ENCODE measurements at places on chromosomes 1 and 21. TPM values are rescaled to one million over a fixed set of nuclear protein-coding genes. Genes with fewer than 3 reads are reported as not detected.

DNA sequence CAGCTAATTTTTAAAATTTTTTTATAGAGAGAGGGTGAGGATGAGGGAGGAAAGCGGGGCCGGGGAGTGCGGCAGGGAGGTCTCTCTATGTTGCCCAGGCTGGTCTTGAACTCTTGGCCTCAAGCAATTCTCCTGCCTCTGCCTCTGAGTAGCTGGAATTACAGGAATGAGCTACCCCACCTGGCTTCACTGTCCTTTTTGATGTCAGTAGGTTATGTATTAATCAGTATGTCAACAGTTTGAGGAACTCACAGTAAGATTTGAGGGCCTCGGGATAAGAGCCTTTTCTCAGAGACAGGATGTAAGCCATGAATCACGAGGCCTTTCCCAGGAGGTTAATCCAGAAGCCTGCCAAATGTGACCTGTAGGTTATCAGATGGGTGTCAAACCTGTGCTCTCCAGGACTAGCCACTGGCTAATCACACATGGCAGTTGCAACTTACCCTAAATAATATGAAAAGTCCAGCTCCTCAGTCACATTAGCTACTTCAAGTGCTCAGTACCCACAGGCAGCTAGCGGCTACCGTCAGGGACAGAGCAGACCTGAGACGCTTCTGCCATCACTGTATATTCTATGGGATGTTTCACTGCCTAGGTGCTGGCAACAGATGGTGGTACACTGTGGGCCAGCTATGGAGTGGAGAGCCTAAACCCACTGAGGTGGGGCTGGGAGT, 33.1 kb downstream of the TRIM67 start:
- H3K4me1 ChIP-seq: no peaks in the 10 kb centered on the region
- no peak overlapping the region for H3K4me3 ChIP-seq
- H3K27ac ChIP-seq: no peak overlapping the region

DNA sequence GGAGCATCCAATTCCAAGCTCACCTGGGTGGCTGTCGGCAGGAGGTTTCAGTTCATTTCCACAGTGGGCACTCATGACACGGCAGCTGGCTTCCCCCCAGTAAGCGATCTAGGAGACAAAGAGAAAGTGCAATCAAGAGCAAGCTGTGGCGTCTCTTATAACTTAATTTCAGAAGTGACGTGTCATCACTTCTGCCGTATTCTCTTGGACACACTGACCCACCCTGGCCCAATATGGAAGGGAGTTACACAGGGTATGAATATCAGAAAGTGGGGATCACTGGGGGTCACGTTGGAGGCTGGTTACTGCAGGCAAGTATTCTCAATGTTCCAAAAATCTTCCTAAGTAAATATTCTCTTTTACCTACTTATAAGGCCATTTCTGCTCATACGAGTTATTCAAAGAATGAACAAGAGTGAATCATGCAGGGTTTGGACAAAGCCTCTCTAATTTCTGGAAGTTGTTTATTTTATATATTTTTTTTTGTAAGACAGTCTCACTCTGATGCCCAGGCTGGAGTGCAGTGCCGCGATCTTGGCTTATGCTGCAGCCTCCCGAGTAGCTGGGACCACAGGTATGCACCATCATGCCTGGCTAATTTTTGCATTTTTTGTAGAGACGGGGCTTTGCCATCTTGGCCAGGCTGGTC, 46.5 kb upstream of the GREM2 start:
- no peaks in the 10 kb centered on the region for H3K4me1 ChIP-seq
- H3K27me3 ChIP-seq: no peaks in the 10 kb centered on the region
- no peak overlapping the region for H3K4me3 ChIP-seq

- H3K4me3 ChIP-seq: no peak overlapping the region
- no peaks in the 10 kb centered on the region for H3K36me3 ChIP-seq
- no peak overlapping the region for H3K27ac ChIP-seq
- H3K4me1 ChIP-seq: peaks cover under 1% of the 10 kb centered on the region
- DNase-seq: no peak
These were observed 208.2 kb downstream of the URB2 start for GRCh38 chr1:229834230-229834629.

DNA sequence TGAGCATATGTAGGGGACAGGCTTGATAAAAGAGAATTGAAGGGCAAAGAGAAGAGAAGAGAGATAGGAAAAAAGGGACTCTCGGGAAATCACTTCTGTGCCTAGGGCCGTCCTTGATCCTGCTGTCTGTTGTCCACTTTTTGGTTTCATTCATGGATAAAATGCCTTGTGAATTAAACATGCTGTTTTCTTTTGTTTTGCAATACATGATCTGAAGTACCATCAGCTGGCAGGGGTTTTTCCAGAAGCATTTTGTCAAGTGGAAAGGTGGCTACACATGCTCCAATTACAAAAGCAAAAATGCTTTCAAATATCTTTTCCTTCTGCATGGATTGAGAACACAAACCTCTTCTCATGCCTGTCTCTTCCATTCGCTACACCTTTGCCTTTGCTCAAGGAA, 361.7 kb downstream of the PDE4B start:
- no peak overlapping the region for H3K4me3 ChIP-seq
- no peak overlapping the region for H3K27ac ChIP-seq
- DNase-seq: no peak
- H3K27me3 ChIP-seq: no peaks in the 10 kb centered on the region
- H3K4me1 ChIP-seq: no peaks in the 10 kb centered on the region
- H3K36me3 ChIP-seq: no peaks in the 10 kb centered on the region

PLA2G4A gene
- 4.6 TPM for total RNA-seq

GRCh38 chr1:2952371-2952770, 68.9 kb upstream of the ACTRT2 start:
- no peak overlapping the region for H3K4me3 ChIP-seq
- H3K27ac ChIP-seq: no peak overlapping the region
- no peak for DNase-seq

- no peaks in the 10 kb centered on the region for H3K4me1 ChIP-seq
- DNase-seq: peak; percentile 77
- H3K27me3 ChIP-seq: no peaks in the 10 kb centered on the region
- H3K4me3 ChIP-seq: no peak overlapping the region
- H3K27ac ChIP-seq: no peak overlapping the region
- H3K36me3 ChIP-seq: no peaks in the 10 kb centered on the region
These were observed 184.8 kb upstream of the COA6 start for GRCh38 chr1:234188454-234188792.

TMPRSS3 gene
- not detected for total RNA-seq

GSTM5 gene
- 7.6 TPM for total RNA-seq

DNA sequence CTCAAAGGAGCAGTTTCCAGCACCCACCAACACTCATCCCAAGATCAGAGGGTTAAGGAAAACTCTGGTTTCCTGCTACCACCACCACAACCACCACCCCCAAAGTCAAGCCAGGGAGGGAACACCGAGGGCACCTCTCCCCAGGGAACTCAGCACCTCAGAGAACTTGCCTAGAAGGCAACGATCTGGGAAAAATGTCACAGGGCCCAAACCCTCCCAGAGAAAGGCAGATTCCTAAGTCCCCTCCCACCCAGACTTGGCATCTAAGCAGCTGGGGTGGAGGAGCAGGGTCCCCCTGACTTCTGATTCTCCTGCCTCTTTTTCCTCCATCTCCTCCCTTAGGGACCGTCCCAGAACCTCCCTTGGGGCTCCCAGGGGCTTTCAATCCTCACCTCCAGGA, 10.6 kb downstream of the KANK4 start:
- DNase-seq: no peak
- H3K27me3 ChIP-seq: no peaks in the 10 kb centered on the region
- no peak overlapping the region for H3K27ac ChIP-seq
- H3K4me1 ChIP-seq: no peaks in the 10 kb centered on the region
- no peaks in the 10 kb centered on the region for H3K36me3 ChIP-seq
- H3K4me3 ChIP-seq: no peak overlapping the region

- H3K27me3 ChIP-seq: no peaks in the 10 kb centered on the region
- H3K36me3 ChIP-seq: peaks cover 20% of the 10 kb centered on the region
- peak within 1 kb of the TSS; percentile 88 for H3K4me3 ChIP-seq
- peak; percentile 98 for DNase-seq
- H3K27ac ChIP-seq: peak within 1 kb of the TSS; percentile 90
These were observed at the start of gene HLX for GRCh38 chr1:220879076-220879508. Gene HLX (plus strand): TSS chr1:220879443. CDS start chr1:220879858, 415 bp downstream.

BMP8B gene
- 1.5 TPM for total RNA-seq

DNA sequence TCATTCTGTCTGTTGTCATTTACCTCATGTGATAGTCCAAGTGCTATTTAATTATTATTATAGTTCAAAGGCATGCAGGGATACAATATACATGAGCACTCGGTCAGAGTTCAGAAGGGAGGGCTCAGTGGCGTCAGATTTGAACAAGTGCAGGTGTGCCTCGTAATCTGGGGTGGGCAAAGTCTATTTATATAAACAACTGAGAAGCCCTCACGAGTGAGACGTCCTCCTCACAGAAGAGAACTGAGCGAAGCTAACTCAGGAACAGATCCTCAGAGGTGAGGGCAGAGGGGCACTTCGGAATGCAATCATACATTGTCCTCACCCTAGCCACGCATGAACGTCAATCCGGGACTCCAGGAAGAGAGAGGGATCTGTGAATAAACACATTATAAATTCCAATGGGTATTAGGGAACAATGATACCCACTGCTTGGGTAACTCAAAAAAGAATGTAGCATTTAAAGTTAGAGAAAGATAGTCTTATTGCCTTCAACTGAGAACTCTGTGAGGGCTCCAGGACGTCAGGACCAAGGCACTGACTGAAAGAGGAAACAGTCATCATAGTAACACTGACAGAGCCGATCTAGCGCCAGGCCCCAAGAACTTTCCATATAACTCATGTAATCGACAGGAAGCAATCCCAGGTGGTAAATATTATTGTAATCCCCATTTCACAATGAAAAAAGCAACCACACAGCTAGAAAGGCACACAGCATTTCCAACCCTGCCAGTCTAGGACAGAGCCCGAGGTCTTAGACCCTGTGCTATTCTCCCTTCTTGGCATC, 127.1 kb upstream of the B3GALT2 start:
- H3K27ac ChIP-seq: no peak overlapping the region
- no peaks in the 10 kb centered on the region for H3K4me1 ChIP-seq
- no peaks in the 10 kb centered on the region for H3K27me3 ChIP-seq
- no peak for DNase-seq

DNA sequence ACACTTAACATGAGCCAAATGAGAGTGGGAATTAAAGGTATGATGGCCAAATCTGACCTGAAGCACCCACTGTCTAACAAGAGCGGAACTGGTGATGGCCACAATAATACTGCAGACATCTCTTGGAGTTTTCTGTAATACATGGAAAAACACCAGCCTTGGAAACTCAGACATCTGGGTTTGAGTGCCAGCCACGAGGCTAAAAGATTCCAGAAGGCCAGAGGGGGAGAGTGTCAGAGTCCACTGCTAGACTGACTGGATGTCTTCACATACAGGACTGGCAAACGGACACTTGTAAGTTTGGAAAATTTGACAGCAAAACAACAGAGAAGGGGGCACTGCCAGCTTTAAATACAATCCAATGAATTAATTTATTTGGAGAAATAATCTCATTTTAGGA, 175.1 kb downstream of the ADSS2 start:
- H3K4me3 ChIP-seq: no peak overlapping the region
- no peaks in the 10 kb centered on the region for H3K27me3 ChIP-seq
- peaks cover 23% of the 10 kb centered on the region for H3K4me1 ChIP-seq
- no peaks in the 10 kb centered on the region for H3K36me3 ChIP-seq
- no peak overlapping the region for H3K27ac ChIP-seq
- DNase-seq: no peak

IFI16 gene
- 36.8 TPM for total RNA-seq

- DNase-seq: no peak
- H3K4me3 ChIP-seq: no peak overlapping the region
- H3K27me3 ChIP-seq: no peaks in the 10 kb centered on the region
- H3K4me1 ChIP-seq: no peaks in the 10 kb centered on the region
- no peak overlapping the region for H3K27ac ChIP-seq
These were observed 9.8 kb upstream of the FNBP1L start for GRCh38 chr1:93437976-93438605.

LCA5L gene
- total RNA-seq: 2.8 TPM

HIPK1 gene
- 89.2 TPM for total RNA-seq

DNA sequence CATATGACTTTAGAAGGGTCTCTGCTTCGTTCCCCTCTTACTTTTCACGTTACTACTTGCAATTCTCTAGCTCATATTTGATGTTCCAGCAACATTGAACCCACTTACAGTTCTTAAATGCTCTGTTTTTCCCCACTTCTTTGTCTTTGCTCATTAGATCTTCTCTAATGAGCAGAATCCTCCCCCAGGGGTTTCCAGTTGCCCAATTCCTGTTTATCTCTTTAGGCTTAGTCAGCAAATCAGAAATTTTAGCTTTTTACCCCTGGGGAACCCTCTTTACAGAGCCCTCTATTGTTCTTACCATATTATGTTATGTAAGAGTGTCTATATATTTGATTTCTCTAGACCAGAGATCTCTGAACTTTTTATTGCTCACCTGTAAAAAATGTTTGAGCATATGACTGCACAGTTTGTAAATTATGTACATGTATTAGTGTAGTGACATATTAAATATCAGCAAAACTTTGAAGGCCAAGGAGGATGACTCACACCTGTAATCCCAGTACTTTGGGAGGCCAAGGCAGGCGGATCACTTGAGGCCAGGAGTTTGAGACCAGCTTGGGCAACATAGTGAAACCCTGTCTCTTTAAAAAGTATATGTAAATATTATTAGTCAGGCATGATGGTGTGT, 71.4 kb downstream of the FNBP1L start:
- H3K4me1 ChIP-seq: no peaks in the 10 kb centered on the region
- H3K27me3 ChIP-seq: no peaks in the 10 kb centered on the region
- DNase-seq: no peak
- no peaks in the 10 kb centered on the region for H3K36me3 ChIP-seq
- no peak overlapping the region for H3K4me3 ChIP-seq

DNA sequence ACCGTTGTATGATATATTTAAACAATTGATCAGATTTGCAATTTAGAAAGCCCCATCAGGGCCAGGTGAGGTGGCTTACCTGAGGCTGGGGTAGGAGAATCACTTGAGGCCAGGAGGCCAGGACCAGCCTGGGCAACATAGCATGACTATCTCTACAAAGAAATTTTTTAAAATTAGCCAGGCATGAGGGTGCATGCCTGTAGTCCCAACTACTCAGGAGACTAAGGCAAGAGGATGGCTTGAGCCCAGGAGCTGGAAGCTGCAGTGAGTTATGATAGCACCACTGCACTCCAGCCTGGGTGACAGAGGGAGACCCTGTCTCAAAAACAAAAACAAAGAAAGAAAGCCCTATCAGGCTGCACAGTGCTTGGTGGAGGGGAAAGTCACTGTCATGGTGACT, 159.9 kb upstream of the RAB4A start:
- peaks cover 4% of the 10 kb centered on the region for H3K4me1 ChIP-seq
- H3K4me3 ChIP-seq: no peak overlapping the region
- no peaks in the 10 kb centered on the region for H3K36me3 ChIP-seq
- DNase-seq: no peak
- no peaks in the 10 kb centered on the region for H3K27me3 ChIP-seq
- peak overlapping the region; percentile 80 for H3K27ac ChIP-seq

- H3K27me3 ChIP-seq: no peaks in the 10 kb centered on the region
- no peak overlapping the region for H3K27ac ChIP-seq
These were observed 17.7 kb upstream of the SNX27 start for GRCh38 chr1:151594143-151594625.

DNA sequence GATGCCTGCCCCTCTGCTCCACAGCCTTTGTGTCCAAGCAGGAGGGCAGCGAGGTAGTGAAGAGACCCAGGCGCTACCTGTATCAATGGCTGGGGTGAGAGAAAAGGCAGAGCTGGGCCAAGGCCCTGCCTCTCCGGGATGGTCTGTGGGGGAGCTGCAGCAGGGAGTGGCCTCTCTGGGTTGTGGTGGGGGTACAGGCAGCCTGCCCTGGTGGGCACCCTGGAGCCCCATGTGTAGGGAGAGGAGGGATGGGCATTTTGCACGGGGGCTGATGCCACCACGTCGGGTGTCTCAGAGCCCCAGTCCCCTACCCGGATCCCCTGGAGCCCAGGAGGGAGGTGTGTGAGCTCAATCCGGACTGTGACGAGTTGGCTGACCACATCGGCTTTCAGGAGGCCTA, 754 bp downstream of the BGLAP start:
- peaks cover 25% of the 10 kb centered on the region for H3K4me1 ChIP-seq
- H3K27me3 ChIP-seq: peaks cover 14% of the 10 kb centered on the region
- H3K4me3 ChIP-seq: no peak overlapping the region
- peaks cover 45% of the 10 kb centered on the region for H3K36me3 ChIP-seq
- H3K27ac ChIP-seq: no peak overlapping the region

Measured in esophagus muscularis mucosa (tissue), 4 donors.